ENCODE measurements at places on chromosomes 12 and 14. TPM values are rescaled to one million over a fixed set of nuclear protein-coding genes. Genes with fewer than 3 reads are reported as not detected.

The REC8 gene
- 2.7 TPM for total RNA-seq

DNA sequence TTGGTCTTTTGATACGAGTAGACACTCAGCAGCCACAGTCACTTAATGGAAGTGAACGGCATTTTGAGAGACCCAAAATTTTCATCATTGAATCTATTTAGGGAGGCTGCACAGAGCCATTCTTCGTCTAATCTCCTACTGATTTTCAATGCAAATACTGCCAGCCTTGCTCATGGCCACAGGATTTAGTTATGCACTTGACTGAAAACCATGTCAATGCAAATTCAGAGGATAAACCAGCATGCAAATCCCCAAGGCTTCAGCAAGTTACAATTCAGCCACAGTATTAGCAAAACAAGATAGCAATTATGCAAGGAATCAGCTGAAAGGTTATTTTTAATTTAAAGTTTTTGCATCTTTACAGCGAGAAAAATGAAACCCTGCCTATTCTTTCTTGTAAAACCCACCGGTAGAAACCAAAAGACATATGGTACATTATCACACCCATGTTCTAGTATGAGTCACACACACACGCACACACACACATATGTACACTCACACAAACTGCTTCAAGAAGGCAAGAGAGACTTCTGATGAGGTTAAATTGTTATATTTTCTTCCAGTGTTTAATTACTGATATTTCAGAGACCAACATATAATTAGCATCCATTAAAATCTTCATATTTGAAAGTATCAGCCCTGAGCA lies 985.3 kb upstream of the FLRT2 start:
- no peak for DNase-seq

DNA sequence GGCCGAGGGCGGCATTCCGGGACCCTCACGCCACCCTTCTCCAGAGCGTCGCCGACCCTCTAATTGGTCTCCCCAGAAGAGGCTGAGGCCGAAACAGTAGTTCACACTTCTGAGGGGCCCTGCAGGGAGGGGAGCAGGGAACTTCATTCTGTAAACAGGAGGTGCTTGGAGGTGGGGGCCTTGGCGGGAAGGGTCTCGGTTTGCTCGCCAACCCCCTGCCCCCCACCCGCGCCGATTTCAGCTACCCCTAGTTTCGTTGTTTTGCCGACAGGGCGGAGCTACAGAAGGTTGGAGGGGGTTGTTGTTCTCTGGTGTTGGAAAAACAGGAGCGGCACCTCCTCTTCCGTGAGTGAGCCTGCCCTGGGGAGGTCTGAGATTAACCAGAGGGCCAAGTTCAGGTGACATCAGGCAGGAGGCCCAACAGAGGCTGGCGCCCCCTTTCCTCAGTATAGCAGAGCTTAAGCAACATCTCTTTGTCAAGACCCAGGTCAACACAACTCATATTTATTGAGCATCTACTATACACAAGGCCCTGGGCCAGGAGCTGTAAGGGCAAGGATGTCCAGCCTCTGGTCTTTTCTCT lies 682 bp downstream of the ERBB3 start:
- no peak for DNase-seq

DNA sequence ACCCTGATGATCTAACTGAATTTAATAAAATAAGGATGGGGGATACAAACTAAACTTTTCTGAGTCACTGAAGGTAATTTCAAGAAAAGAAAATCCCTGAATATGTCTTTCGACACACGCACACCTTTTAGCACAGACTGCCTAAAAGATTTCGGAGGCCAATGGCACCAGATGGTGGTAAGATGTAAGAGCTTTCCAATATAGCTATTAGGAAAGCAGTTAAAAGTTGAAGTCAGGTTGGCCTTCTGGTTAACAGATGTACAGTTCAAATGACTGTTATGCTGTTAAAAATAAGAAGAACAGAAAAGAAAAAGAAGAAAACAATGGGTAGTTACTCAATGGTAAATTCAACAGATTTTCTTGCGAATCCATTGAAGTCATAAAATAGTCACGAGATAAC lies 80.7 kb upstream of the KRR1 start:
- no peak for DNase-seq

DNA sequence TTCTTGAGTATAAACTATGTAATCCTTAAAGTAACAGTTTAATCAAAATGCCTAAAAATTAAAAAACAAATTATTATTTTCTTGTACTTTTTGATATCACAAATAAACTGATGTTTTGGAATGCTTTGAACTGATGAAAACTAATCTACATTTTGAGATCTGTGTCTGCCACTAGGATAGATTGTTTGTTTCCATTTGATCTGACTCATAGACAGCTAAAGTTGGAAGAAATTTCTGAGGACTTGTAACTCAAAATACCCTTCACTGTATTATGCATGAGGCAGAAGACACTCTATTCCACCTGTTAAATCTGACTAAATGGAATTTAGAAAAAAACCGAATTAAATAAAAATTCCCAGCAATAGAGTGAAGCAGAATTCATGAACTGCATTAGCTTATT lies 1400.0 kb upstream of the FLRT2 start:
- DNase-seq, result no peak

DNA sequence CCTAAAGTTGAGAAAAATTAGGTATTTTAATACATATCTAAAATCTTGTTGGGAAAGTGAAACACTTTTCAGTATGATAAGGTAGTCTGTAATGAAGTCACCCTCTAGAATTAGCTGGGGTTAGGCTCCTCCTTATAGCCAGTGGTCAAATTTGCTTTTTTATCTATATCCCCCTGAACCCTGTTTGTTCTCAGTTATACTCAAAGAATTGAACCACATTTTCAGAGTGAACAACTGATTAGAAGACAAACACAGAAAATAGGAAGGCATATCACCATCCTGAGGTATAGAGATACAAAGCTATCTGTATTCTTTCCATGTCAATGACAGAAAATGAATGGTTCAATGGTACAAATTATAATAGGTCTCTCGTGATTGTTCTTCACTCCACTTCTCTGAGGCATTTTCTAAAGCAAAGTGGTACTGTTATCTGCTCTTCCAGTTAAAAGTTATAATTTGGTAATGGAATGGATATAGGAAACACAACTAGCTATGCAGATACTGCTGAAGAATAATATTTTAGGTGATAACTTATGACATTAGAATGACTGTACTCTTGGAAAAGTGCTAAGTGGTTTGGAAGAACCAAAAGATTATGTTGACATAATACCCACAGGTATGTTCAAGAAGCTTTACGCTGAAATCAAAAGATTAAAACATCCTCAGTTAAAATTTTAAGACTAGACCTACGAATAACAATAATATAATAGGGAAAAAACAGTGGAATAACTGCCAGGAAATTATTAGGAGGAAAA lies 27.6 kb downstream of the WASHC3 start:
- no peak for DNase-seq

- peak; percentile 75 for DNase-seq
These were observed 2.1 kb downstream of the WASHC4 start for GRCh38 chr12:105109465-105110212.

DNA sequence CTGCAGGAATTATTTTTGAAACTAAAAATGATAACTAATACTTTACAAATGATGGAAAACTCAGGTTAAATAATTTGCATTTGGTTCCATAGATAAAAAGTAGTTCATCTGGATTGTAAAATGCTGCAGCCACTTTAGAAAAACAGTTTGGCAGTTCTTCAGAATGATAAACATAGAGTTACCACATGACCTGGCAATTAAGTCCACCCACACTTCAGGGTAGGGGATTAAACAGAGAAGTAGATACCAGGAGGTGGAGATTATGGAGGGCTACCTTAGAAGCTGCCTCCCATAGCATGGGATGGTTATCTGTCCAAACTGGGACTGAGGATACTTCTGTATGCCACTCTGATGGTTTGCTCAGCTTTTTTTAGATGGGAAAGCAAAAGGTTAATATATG lies 22.2 kb downstream of the ARF6 start:
- DNase-seq, result no peak

GRCh38 chr14:71721791-71722190 lies 210.4 kb upstream of the RGS6 start:
- DNase-seq, result no peak

DNA sequence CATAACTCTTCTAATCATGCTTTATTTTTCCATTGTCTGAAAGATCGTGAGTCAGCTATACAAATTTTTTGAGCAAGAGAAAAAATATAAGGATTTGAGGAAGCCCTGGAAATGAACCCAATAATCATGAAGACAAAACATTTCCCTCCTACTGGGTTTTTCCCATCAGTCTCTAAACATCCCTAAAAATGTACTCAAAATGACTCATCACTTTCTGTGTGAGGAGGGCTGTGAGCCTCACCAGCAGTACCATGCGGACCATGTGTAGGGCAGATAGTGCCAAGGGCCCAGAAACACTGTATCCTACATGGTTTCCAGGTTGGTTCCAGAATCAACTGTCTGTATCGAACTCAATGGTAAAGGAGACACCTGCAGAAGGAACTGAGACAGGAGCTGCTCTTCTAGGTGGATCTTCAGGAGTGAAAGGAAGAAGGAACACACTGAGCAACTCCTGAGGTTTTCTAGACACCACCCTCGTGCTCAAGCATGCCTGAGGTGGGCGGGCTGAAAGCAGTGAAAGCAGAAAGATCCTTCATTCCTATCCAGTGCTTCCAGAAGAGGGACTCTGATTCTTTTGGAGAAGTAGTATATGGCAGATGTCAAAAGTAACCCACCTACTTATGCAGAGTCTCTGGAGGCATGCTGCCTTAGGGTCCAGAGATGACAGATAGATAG lies 48.6 kb upstream of the RHOJ start:
- peak; percentile 87 for DNase-seq

DNA sequence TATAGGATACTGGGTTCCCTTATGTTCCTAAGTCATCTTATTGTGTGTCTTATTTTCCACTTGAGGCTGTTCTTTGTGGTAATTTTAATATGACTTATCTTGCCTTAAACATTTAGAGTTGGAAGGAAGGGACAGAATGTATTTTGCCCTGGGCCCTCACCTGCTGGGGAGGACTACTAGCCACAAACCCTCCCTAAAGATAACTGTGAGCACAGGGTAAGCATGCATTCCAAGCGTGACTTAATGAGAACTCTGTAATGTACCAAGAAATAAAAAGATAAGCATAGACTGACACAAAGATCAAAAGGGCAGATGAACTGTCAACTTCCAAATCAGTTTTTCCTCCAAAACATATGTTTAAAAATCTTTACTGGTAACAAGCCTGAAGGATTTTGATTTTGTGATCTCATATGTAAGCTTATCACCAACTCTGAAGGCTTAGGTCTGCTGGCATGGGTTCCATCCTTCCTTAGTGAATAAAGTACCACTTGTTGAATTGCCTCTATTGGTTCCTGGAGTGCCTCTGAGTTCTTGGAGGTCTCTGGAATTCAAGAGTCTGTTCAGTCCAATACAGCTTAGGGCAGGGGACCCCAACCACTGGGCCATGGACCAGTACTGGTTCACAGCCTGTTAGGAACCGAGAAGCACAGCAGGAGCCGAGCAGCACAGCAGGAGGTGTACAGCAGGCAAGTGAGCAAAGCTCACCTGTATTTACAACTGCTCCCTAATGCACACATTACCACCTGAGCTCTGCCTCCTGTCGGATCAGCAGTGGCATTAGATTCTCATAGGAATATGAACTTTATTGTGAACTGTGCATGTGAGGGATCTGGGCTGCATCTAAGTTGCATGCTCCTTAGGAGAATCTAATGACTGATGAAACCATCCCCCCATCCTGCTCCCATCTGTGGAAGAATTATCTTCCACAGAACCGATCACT lies 29.8 kb upstream of the NFYB start:
- DNase-seq, result no peak

GRCh38 chr12:104372061-104372720 lies 68.7 kb downstream of the EID3 start:
- peak; percentile 41 for DNase-seq

The POTEM gene
- not detected for total RNA-seq

DNA sequence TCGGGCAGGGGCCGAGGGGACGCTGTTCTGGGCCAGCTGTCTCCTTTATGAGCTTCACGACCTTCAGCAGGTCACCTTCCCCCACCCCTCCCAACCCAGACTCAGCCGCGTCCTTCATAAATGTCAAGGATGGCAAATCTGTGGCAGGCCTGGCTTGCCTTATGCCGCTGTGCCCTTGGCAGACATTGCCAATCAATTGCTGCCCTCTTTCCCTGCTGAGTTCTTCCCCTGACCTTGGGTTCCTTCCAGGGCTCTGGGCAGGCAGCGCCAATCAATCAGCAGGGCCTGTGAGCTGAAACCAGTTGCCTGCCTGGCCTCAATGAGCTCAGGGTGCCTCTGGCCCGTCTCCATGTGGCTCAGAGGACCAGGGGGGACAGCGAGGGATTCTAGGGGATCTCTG lies 7.7 kb downstream of the FAM222A start:
- DNase-seq, result no peak

GRCh38 chr12:14768823-14769405 lies 34.4 kb downstream of the WBP11 start:
- no peak for DNase-seq

- DNase-seq, result peak; percentile 30
These were observed 333.6 kb downstream of the DPF3 start for GRCh38 chr14:72560331-72560730.

DNA sequence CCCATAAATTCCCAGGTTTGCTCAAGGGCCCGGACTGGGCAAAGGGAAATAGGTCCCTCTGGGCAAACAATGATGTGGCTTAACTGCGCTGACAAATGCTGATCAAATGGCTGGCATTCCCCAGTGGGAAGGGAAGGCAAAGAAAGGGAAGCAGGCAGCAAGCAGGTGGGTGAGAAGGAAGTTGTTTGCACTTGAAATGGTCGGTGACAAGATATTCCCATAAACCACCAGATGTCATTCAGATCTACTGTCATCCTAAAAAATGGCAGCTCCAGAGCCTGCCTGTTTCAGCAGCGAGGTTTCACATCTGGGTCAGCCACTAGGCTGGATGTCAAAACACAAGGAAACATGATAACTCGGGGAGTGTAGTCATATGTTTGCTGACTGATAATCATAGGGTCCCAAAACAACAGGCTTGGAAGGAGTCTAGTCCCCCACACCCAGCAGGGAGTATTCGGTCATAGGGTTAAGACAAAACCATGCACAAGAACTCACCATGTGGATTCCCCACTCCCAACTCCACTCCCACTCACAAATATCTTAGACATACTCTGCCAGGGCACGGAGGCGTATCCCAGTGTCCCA lies 37.9 kb upstream of the MDM1 start:
- no peak for DNase-seq

The FGF23 gene
- total RNA-seq, result not detected
